Fibroblast of skin of right biceps (primary cell): ENCODE measurements at places on chromosomes 12 and 14.
A peak's percentile ranks its signal among the peaks of the same experiment; 100 is the strongest.

GRCh38 chr12:48109424-48109823 lies 3.5 kb upstream of the SENP1 start:
- no peak for DNase-seq

- no peak for DNase-seq
Measured at GRCh38 chr12:125533434-125534029, 468.3 kb downstream of the AACS start.

- DNase-seq, result no peak
Measured at GRCh38 chr12:48777501-48778400, 11.1 kb downstream of the ADCY6 start.

DNA sequence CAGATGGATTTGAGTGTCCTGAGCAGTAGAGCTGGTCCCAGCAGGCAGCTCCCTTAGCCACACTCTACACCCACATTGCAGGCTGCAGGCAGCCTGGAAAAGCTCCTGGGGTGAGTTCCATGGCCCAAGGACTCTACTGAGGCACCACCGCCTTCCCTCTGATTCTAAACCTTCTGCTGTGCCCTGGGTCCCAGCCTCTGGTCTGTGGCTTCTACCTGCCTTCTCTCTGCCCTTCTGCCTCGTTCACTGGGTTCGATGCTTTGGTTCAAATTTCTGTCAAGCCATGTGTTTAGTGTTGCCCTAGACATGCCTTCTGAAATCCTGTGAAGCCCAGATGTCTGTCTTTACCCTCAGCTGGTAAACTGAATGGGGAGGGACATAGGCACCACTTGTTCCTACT lies 1.5 kb upstream of the FGF6 start:
- DNase-seq, result no peak

DNA sequence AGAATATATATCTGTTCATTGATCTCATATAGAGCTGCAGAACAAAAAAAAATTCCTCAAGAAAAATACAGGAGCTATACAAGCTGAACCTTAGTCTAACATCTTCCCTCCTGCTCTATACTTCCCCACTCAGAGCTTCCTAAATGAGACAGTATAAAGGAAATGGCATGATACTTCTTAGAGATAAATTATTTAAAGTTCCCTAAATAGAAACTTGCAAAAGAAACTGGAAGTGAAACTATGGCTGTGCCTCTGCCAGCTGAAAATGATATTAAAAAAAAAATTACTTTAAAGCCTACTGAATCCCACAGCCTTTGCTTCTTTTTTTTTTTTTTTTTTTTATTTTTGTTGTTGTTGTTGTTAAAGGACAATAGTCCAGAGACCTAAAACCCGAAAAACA lies 11.6 kb upstream of the NEK9 start:
- no peak for DNase-seq

DNA sequence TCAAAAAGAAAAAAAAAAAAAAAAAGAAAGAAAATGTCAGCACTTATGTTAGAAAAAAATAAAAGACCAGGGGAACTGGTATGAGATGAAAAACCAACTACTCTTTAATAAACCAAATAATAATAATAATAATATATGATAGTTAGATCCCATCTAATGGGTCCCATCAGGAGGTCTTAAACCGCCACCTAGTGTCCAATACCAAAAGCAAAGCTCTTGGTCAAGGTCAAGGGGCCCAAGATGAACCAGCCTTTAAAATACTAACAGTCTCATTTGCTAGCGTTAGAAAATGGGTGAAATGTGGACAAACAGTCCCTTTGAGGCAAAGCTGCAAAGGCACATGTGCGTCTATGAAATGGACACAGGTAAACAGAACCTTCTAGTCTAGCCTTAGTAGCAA lies 12.3 kb downstream of the BRAP start:
- DNase-seq, result peak; percentile 14

DNA sequence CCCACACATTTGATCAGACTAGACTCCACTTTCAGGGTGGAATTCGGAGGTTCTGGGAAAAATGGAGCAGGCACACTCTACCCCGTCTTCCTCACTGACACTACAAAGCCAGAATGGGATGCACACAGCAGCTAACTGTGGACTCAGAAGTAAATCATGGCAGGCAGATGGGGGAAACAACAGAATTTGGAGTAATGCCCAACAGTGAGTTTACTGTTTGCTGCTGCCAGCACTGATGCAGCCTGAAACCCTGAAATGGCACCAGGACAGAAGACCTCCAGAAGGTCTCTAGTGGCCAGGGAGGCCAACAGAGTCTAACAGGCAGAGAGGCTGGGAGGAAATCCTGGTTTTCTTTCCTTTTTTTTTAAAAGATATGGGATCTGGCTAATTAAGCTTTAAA lies 24.6 kb downstream of the KCTD10 start:
- DNase-seq, result no peak

- no peak for DNase-seq
Measured at GRCh38 chr12:127297327-127297726, 969.6 kb upstream of the TMEM132C start.

GRCh38 chr12:118908811-118909210 lies 72.5 kb upstream of the SRRM4 start:
- no peak for DNase-seq

DNA sequence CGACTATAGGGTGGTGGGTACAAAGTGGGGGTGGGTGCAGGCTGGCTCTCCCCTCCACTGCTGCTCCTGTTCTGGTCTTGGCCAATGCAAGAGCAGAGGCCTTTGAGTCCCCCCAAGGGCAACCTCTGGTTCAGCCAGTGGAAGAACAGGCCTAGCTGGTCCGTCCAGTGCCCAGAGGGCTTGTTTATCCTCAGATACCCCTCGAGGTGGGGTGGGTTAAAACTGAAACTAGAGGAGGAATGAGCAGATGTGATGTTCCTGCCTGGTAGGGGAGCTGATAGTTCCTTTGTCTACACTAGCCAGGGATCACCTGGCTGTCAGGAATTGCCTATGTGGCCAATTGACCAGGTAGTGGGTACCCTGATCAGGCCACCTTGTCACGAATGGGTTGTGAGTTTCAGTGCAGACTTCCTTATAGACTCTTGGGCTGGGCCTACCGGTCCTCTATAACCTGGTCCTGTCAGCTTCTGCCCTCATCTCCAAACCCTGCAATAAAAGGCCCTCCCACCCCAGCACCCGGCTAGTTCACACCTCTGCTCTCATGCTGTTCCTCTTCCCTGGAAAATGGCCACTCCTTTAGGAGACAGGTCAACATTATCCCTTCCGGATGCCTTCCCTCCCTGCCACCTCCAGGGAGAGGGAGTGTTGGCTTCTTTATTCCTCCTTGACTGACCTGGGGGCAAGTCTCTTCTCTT lies 10.7 kb upstream of the HSP90AA1 start:
- no peak for DNase-seq

GRCh38 chr12:123908884-123909725 lies 63.5 kb downstream of the CCDC92 start:
- no peak for DNase-seq

- DNase-seq, result no peak
Measured at GRCh38 chr14:39228509-39229221, 5.0 kb upstream of the MIA2 start.

DNA sequence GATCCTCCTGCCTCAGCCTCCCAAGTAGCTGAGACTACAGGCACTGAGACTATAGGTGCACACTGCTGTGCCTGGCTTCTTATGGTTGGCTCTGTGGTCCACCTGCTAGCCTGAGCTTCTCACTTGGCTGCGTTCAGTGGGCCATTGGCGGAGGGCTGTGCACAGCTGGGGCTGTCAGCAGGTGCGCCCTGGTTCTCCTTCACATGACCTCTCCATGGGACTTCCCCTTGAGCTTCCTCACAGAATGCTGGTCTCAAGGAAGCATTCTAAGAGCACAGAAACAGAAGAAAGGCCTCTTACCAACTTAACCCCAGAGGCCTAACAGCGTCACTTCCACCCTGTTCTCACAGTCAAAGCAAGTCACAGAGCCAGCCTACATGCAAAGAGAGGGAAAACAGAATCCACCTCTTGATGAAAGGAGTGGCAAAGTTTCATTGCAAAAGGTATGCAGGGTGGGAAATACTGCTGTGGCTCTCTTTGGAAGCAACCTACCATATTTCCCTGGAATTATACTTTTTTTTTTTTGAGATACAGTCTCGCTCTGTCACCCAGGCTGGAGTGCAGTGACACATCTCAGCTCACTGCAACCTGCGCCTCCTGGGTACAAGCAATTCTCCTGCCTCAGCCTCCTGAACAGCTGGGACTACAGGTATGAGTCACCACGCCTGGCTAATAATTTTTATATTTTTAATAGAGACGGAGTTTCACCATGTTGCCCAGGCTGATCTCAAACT lies 9.3 kb downstream of the RILPL2 start:
- no peak for DNase-seq

- no peak for DNase-seq
Measured at GRCh38 chr14:81771651-81772275, 238.1 kb upstream of the SEL1L start.

DNA sequence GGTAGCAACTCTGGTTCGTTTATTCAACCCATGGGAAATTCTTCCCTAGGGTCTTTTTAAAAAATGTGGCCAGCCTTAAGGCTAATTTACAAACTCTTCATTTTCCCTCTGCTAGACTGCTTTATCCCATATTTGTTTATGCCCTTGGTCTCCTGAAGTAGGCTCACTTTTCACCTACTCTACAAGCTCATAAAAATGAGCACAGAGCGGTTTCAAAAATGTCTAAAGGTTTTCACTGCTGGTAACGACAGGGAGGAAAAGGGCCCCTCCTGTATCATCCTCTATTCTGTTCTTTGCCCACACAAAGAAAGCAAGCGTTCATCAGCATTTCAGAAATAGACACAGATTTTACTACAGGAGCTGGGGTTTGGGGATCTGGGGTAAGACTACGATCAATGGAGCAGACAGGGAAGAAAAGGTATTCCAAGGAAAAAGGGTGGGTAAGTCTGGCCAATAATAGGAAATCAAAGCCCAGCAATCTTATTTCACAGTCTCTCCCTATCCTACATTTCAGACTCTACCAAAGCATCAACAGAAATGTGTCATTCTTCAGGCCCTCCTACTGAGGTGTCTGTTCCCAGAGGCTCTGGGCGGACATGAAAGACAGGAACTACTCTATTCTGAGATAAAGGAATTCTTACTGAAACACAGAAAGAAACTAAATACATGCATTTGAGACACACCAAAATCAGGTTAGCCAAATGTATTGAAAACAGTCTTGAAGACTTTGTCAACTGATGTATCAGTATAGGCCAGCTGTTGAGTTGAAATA lies 86.4 kb downstream of the SPPL3 start:
- no peak for DNase-seq

GRCh38 chr12:69410571-69410970 lies 51.0 kb downstream of the YEATS4 start:
- DNase-seq, result peak; percentile 8

GRCh38 chr12:25155022-25155576 lies 39.9 kb downstream of the DNAI7 start:
- peak; percentile 40 for DNase-seq

DNA sequence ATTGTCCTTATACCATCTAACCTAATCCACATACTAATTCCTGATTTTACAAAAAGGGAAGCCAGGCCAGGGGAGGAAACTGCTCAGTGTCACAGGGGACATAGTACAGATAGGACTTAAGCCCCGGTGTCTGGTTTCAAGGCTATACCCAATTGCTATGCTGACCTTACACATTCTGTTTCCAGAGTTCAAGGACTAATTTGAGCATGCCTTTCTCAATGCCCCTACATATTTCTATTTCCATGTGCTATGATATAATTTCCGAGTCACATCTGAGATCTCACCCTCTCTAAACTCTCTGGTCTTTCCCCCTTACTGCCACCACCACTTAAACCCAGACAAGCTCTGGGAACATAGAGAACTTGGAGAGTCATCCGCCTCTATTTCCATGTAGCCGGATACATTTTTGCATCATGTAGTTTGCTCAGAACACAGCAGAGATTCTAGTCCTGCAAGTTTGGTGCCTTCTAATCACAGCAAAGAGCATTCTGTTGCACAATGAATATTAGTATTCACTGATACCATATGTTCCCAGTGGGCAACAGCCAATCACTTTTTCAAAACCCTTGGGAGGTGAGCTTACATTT lies 34.2 kb downstream of the PPM1H start:
- no peak for DNase-seq

DNA sequence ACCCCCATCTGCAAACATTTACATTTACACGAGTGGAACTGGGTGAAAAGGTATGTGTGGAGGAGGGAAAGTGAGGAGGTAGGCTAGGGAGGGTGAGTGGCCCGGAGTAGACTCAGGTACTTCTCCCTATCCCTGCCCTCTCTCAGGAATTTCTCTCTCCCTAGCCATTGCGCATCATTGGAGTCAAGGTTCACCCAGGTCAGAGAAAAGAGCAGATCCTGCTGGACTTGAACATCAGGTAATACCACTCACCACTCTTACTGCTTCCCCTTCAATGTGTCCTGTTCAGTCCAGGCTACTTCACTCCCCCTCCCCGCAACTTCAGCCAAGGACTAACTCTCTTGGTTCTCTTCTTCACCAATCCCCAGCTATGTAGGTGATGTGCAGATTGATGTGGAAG lies 2.8 kb downstream of the ESYT1 start:
- DNase-seq, result no peak

GRCh38 chr14:68527329-68527851 lies 265.5 kb downstream of the ZFP36L1 start:
- no peak for DNase-seq

- no peak for DNase-seq
Measured at GRCh38 chr14:96148631-96149030, 56.0 kb upstream of the BDKRB2 start.

- no peak for DNase-seq
Measured at GRCh38 chr12:126157575-126157966, 1092.3 kb downstream of the AACS start.

DNA sequence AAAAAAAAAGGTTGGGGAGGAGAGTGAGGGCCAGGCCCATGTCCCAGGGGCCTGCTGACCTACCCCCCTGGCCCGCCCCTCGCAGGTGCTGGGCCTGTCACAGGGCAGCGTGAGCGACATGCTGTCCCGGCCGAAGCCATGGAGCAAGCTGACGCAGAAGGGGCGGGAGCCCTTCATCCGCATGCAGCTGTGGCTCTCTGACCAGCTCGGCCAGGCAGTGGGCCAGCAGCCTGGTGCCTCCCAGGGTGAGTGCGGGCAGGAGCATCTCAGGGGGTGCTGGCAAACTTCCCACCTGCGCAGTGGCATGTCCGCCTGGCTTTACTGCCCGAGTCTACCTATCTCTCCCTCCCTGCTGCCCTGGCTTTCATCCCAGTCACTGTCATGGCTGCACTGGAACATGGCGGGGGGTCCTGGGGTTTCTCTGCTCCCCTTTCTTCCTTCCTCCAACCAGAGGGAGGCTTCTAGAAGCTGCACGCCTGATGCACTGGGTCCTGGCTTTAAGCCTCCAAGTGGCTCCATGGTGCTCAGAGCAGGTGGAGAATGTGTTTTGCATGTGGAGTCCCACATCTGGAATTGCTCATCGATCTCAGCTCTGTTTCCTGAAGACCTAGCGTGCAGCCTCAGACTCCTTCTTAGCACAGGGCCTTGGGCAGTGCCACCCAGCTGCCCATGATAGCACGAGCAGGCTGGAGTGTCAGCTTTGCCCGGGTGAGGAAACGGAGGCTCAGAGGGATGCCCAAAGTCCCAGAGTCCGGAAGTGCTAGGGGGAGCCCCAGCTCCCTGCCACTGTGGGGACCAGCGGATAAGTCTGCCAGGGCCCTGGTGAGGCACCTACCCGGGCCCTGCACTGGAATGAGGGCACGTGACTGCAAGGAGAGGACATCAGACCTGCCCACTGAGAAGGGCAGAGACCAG lies 46.3 kb downstream of the PHETA1 start:
- no peak for DNase-seq
